ENCODE measurements at places on chromosomes 12 and 14.

DNA sequence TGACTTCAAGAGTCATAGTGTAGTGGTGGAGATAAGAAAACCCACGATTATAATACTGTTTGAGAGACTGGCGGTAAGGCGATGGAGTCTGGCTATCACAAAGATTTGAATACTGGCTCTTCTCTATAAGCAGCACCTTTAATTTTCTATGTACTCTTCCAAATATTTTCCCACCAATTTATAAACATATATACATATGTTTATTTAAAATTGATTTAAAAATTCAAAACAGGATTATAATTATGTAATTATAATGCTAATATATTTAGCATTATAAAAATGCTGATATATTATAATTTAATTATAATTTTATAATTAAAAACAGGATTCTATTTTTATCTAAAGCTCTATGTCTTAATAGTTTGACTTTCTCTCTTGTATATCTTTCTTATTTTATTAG, 15.4 kb upstream of the DCD start:
- DNase-seq, result no peak

- DNase-seq, result no peak
Observed at GRCh38 chr12:83800022-83800421, 1112.6 kb downstream of the SLC6A15 start.

DNA sequence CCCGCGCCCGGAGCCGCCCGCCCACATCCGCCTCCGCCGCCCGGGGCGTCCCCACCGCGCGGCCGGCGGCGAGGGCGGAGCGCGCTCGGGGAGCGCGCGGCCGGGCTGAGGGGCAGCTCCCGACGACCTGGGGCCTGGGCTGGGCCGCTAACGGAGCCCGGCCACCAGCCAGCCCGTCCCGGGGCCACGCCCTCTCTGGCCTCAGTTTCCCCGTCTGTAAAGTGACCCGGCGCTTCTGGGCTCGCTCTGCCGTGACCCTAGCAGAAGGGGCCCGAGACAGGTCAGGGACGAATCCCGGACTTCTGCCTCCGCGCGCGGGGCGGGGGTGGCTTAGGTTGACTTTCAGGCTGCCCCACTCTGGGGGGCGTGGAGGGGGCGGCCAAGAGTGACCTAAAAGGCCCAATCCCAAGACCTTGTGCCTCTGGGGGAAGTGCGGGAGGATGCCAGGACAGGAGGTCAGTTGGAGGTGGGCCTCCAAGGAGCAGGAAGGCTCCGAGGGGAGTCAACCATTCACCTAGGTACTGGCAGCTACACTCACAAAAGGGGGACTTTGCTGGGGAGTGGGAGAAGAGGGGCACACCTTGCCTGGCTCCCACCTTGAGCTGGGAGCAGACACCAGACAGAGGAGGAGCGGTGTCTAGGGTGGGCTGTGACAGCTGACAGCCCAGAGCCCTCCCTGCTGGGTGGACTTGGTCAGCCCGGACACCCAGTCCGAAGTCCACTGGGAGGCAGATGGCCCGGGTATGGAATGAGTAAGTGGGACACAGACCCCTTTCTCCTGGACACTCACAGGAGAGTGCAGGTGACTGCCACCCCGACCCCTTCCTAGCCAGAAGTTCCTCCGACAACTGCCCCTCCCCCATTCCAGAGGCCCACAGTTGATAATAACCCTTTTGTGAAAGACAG, 486 bp upstream of the AKT1 start:
- DNase-seq, result peak; percentile 95

GRCh38 chr14:87066221-87066817, 926.7 kb downstream of the GALC start:
- DNase-seq, result no peak

- DNase-seq, result no peak
Observed at GRCh38 chr12:65902500-65902899, 78.2 kb downstream of the HMGA2 start.

DNA sequence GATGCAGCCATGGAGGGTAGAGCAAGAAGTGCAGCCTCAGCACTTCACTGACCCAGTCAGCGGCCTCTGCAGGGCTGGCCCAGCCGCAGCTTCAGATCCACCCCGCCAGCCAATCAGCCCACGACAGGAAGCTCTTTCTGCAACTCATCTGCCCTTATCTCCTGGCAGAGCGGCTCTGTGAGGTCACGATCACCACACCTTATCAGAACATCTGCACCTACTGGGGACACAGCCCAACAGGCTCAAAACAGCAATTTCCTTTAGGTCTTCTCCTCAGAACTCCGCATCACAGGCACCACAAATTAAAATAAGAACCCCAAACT, 287.3 kb downstream of the BCL11B start:
- peak; percentile 32 for DNase-seq

- no peak for DNase-seq
Observed at GRCh38 chr14:54756656-54757392, 145.8 kb downstream of the GCH1 start.

DNA sequence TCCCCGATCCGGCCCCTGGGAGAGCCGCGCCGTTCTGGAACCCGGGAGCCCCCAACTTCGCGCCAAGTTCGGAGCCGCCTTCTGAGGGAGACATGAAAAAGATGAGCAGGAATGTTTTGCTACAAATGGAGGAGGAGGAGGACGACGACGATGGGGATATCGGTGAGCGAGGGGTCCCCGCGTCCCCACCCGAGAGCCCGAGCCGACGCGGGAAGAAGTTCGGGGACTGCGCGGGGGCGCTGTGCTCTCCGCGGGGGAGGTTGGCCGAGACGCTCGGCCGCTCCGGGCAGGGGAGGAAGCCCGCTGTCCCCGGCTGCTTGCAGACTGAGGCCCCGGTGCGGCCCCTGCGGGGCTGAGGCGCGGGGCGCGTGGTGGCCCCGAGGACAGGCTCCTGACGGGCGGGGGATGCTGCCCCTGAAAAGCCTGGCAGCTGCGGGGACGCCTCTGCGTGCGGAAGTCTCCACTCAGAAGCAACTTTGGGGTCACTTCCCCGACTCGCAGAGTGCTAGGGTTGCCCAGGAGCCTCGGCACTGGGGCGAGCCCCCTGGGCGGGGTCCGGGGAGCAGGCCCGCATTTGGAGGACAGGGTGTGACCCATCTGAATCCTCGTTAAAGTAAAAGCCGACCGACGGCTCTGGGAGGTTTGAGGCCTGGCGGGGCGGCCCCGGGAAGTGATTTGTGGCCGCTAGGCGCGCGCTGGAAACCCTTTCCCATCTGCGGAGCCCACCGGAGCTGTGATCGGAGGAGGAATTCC, 511 bp downstream of the ANO6 start:
- peak; percentile 69 for DNase-seq

GRCh38 chr14:23380197-23380914, 3.5 kb downstream of the CMTM5 start:
- DNase-seq, result no peak

GRCh38 chr12:105461271-105461943, 130.9 kb downstream of the C12orf75 start:
- DNase-seq, result no peak

DNA sequence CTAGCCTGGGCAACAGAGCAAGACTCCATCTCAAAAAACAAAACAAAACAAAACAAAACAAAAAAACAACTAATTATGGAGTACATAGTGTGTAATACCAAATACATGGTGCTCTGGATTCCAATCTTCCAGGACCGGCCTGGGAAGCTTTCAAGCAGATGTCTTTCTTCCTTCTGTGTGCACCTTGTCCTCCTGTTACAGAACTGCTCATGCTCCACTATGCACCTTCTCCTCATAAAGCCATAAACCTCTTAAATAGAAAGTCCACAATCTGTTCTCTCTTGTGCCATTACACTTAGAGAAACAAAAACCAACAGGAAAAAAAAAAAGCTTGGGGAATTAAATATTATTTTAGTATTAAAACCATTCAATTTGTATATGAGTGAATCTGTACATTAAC, 12.5 kb downstream of the MOK start:
- no peak for DNase-seq

DNA sequence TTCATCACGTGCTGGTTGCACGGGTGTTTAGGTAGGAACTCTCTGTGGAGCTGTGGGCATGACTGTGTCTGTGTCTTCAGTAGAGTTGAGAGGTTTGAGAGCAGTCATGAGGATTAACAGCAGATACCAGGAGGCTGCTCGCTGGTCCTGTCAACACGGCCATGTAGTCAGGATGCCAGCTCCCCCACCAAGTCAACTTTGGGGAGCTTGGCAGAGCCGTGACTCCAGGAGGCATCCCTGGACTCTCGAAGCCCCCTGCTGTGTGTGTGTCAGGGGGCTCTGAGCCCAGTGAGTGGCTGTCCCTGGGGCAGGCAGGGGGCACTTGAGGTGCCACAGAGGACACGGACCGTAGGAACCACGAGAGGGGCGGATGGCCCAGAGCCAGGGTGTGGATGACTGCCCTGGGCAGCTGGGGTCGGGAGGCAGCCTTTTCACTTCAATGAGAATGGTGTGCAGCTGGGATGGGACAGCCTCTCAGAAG, 7.2 kb upstream of the GPR132 start:
- no peak for DNase-seq

GRCh38 chr12:121955258-121956237, 37.2 kb downstream of the CFAP251 start:
- no peak for DNase-seq

GRCh38 chr14:71355324-71356201, 448.3 kb downstream of the PCNX1 start:
- no peak for DNase-seq

GRCh38 chr12:118353721-118354120, 19.0 kb downstream of the TAOK3 start:
- no peak for DNase-seq

DNA sequence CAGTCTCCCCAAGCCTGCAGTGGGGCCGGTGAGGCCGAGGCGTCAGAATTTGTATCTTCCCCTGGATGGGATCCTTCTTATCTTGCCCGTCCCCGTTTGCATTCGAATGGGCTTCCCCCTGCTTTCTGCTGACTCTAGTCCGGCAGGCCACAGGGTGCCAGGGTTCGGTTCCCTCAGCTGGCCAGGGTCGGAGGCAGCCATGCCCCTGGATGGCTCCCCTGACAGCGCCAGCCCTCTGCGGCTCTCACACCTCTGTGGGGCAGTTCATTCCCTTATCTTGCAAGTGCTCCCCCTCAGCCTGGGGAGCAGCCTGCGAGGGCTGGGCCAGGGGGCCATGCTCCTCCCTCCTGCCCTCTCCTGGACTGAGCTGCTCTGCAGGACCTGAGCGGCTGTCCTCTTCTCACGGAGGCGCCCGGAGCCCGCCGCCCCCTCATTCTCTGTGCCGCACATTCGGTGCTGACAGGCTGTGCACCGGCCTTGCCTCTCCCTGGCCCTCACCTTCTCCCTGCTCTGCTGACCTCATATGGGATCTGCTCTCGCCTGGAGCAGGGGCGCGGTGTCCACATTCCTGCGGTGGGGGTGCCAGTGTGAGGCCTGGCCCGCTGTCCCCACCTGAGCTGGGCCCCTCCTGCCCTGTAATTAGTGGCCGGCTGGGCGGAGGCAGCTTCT, 32.8 kb downstream of the KIF26A start:
- no peak for DNase-seq

GRCh38 chr12:98714426-98714825, 69.3 kb downstream of the APAF1 start:
- no peak for DNase-seq

DNA sequence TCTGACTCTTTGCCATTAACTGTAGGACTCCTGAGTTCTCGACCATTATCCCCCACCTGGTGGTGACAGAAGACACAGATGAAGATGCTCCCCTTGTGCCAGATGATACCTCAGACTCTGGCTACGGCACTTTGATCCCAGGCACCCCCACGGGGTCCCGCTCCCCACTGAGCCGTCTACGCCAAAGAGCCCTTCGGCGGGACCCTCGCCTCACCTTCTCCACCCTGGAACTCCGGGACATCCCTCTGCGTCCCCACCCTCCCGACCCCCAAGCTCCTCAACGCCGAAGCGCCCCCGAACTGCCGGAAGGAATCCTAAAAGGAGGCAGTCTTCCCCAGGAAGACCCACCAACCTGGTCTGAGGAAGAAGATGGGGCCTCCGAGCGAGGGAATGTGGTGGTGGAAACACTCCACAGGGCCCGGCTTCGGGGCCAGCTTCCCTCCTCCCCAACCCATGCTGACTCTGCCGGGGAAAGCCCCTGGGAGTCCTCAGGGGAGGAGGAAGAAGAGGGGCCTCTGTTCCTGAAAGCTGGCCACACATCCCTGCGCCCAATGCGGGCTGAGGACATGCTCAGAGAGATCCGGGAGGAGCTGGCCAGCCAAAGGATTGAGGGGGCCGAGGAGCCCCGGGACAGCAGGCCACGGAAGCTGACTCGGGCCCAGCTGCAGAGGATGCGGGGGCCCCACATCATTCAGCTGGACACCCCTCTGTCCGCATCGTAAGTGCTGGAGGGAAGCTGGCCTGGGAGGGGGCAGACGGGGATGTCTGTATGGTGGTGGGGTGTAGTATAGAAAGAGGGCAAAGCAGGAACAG, 14.4 kb downstream of the TNFRSF1A start:
- DNase-seq, result no peak

- DNase-seq, result no peak
Observed at GRCh38 chr12:78470354-78471195, 394.0 kb upstream of the SYT1 start.

- no peak for DNase-seq
Observed at GRCh38 chr14:91893007-91893406, 25.7 kb upstream of the TC2N start.

DNA sequence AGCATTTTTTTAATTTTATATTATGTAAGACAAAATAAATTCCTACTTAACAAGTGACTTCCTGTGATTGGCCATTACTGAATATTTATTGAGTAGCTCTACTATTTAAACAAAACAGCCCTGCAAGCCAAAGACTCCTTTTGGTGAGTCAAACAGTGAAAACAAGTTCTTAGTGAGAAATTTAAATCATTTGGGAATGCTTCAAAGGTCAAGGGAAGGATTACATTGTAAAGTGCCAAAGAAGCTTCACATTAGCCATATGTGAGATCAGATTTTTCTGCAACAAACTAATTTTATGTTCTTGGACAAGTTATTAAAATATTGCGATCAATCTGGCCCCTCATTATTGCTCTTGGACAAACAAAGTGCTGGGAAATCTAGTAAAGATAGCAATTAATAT, 795.4 kb upstream of the MGAT4C start:
- no peak for DNase-seq

DNA sequence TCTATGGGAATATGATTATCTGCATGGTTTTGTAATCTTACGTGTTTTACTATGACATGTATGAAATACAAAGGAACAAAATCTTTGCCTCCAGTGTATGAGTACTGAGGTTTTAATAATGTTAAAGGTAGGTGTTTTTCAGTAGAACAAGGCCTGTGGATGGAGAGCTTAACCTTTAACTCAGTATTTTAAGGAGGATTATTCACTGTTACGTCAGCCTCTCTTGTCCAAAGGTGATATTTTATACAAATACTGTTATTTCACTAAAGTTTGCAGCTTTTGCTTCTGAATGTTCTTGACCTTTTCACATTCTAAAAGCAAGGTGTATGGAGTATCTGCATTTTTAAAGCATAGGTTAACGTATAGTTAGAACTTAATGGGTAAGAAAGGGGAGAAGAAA, 195.3 kb downstream of the ERC1 start:
- DNase-seq, result no peak

Data from upper lobe of left lung (tissue), 6 donors.